ENCODE measurements at places on chromosomes 2 and 18.

- DNase-seq: no peak
Measured at GRCh38 chr2:36405183-36405582, 49.6 kb downstream of the CRIM1 start.

DNA sequence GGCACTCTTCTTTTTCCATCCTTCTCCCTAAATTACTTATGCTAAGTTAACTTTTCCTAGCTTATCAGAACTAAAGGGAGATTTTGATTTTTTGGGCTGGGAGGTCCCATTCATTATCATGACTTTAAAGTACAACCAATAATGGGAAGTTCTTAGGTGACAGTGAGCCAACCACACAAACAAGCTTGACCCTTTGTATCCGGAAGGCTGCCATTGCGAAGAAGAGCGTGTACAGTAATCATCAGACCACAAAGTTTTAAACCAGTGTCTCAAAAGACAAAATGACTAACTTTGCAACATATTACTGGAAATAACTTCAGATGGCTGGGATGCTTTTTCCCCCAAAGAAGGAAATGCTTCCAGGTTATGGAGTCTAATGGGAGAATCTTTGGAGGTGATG, 298.1 kb downstream of the TGIF1 start:
- DNase-seq: no peak

- peak; percentile 12 for DNase-seq
Measured at GRCh38 chr2:241776336-241777169, at the start of gene GAL3ST2. TSS of gene GAL3ST2 (plus strand) at chr2:241776822. CDS start at chr2:241776956, 134 bp downstream.

GRCh38 chr2:180571559-180571958, 408.8 kb upstream of the UBE2E3 start:
- DNase-seq: no peak

DNA sequence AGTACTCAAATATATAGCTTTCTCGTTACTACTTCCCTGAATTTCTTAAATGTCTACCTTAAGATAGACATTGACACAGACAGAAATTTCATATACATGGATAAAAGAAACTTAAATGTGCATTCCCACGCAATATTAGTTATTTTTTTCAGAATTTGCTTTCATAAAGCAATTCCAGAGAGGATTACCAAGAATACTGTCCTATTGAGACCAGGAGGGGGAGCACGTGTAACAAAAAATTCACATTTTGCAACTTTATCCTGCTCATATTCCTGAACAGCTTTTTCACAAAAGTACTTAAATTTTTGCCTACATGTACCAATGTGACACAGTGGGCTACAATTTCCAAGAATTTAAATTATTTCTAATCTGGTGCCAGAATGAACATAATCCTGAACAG, 30.7 kb upstream of the ERCC3 start:
- no peak for DNase-seq

GRCh38 chr18:26417190-26417589, 131.2 kb downstream of the KCTD1 start:
- DNase-seq: no peak

- DNase-seq: no peak
Measured at GRCh38 chr2:136777391-136777790, 12.0 kb downstream of the THSD7B start.

GRCh38 chr2:112048887-112049286, 6.2 kb upstream of the TMEM87B start:
- no peak for DNase-seq

- DNase-seq: no peak
Measured at GRCh38 chr18:6607343-6607742, 122.2 kb upstream of the ARHGAP28 start.

- DNase-seq: no peak
Measured at GRCh38 chr2:68834737-68835376, 36.3 kb downstream of the BMP10 start.

- DNase-seq: no peak
Measured at GRCh38 chr2:199778655-199779054, 72.3 kb downstream of the FTCDNL1 start.

GRCh38 chr2:209463226-209463625, 39.4 kb downstream of the MAP2 start:
- DNase-seq: no peak

- DNase-seq: no peak
Measured at GRCh38 chr2:231682603-231683291, 25.6 kb upstream of the PTMA start.

DNA sequence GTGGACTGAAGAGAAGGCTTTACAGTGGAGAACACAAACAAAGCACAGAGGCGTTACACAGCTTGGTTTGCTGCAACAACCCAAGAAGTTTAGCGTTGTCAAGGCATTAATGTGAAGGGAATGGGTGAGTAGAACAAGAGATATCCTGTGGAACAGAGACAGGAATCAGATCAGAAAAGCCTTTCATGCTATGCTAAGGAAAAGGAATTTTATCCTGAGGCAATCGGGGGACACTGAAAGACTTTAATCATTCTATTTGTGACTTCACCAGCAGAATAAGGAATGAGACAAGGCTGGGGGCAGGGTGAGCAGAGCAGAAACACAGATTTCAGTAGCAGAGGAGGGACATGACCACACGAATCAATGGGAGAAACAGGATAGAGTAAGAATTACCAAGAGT, 600.7 kb downstream of the IRS1 start:
- no peak for DNase-seq

DNA sequence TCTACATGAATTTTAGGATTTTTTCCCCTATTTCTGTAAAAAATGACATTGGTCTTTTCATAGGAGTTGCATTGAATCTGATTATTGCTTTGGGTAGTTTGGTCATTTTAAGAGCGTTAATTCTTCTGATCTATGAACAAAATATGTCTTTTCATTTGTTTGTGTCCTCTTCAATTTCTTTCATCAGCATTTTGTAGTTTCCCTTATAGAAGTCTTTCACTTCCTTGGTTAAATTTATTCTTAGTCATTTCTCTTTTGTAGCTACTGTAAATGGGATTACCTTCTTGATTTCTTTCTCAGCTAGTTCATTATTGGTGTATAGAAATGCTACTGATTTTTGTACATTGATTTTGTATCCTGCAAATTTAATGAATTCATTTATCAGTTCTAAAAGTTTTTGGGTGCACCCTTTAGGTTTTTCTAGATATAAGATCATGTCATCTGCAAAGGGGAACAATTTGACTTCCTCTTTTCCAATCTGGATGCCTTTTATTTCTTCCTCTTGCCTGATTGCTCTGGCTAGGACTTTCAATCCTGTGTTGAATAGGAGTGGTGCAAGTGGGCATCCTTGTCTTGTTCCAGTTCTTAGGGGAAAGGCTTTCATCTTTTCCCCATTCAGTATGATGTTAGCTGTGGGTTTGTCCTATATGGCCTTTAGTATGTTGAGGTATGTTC, 36.6 kb upstream of the AAK1 start:
- DNase-seq: no peak

DNA sequence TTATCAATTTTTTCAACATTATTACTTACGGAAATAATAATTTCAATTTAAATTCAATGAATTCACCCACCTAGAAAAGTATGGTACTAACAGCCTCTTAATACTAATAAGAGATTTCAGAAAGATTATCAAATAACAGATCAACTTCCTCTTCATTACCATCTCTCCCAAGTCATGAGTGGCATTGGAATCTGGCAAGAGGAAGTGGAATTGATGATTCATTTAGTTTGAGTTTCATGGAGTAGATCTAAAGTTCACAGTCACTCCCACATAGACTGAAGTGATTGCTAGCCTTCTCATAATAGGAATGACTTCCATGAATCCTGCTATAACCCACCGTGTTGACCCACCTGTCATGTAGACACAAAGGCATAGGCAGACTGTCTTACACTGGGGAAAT, 77.7 kb upstream of the WDR75 start:
- DNase-seq: no peak

GRCh38 chr2:56040834-56041233, 117.3 kb upstream of the EFEMP1 start:
- no peak for DNase-seq

DNA sequence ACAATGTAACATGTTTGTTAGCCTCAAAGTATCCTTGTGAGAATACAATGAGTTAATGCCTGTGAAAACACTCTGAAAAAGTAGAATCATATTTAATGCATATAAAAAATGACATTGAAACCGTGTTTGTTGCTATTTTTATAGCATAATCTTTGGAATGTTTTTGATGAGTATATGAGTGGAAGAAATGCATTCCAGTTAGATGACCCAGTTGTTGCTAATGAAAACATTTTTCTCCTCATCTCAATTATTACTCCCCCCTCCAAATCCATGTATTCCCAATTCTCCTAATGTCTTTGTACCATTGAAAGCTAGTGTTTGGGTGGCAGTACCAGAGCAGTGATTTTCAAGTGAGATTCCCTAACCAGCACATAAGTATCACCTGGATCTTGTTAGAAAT, 67.1 kb upstream of the DSEL start:
- no peak for DNase-seq

- DNase-seq: no peak
Measured at GRCh38 chr18:29154758-29155725, 978.1 kb upstream of the CDH2 start.

GRCh38 chr2:190186238-190186637, 123.7 kb upstream of the MSTN start:
- no peak for DNase-seq

GRCh38 chr2:198375083-198375410, 570.7 kb downstream of the PLCL1 start:
- DNase-seq: peak; percentile 40

GRCh38 chr2:182064019-182064778, 78.5 kb downstream of the PPP1R1C start:
- peak; percentile 74 for DNase-seq

- no peak for DNase-seq
Measured at GRCh38 chr18:27202741-27203140, 17.6 kb upstream of the CHST9 start.

DNA sequence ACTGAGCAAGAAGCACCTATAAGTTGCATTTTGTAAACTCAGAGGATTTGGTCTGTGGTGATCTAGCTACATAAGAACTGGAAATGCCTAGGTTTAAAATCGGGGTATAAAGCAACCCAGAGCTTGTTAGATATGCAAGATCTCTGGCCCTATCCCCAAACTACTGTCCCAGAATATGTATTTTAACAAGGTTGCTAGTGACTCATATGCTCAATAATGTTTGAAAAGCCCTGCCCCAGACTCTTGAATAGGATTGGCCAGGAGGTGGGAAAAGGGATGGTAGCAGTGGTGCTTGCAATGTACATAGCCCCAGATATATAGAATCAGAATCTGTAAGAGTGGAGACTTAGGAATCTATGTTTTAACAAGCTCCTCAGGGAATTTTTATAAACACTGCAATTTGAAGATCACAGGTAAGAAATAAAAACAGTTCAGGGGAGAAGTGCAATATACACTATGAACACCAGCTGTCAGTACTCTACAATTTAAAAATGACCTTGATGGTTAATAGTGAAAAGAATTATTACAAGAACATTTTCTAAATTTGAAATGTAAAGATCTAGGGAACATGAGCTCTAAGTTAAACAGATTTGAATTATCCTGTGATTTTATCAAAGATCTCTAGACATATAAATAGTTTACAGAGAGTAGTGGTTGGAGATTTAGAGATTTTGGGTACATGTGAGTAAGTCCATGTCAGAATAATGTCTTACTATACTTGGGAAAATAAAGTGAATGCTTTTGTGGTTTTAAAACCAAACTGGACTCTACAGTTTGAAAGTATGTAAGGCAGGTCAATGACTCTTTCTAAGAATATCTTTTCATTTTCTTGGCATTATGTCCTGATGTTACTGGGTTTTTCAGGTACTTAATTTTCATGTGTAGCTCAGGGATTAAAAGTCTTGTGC, 7.7 kb upstream of the MMADHC start:
- DNase-seq: no peak

DNA sequence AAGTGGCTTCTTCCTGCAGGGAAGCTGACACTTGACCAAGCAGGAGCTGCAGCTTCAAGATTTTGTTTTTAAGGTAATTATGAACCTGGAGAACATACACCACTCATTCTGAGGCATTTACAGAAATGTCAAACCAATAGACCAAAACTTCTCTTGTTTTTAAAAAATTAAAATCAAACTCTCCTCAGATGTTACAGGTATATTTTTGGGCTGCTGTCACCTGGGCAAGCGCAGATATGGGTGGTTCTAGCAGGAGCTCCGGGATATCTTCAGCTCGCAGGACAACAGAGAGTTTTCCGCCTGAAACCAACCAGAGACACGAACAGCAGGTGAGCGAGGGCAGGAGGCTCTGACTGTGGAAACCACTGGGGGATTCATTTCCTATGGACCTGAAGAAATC, 4.1 kb downstream of the LCT start:
- DNase-seq: no peak

DNA sequence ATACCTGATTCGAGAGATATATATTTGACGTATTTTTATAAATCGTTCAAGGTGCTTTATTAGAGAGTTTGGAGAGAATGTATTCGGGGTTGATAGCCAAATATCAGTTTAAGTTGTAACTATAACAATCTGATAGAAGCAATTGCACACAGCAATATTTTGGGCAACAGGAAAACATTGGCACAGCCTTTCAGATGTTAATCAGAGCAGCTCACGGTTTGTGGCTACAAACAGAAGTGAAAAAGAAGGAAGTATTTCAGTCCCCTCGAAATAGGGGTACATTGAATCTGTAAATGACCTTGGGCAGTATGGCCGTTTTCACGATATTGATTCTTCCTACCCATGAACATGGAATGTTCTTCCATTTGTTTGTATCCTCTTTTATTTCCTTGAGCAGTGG, 20.6 kb downstream of the SERPINB10 start:
- no peak for DNase-seq

GRCh38 chr18:72819050-72819449, 48.7 kb downstream of the NETO1 start:
- DNase-seq: no peak

DNA sequence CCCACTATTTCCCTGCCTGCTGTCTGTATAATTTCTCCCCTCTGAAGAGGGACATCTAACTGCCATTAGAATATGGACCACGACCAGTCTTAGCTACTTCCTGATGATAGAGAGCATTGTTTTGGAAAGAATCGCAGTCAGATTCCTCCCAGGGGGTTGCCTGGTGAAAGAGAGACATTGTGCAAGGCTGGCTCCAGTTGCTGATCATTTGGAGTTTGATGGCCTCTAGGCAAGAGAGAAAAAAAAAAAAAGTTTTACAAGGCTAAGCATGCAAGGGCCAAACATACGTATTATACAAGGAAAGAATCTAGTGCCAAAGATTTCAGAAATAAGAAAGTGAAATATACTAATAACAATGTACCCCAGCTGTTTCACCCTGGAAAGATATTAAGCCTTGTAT, 182.2 kb downstream of the CMPK2 start:
- DNase-seq: no peak

GRCh38 chr18:13139885-13140450, 78.6 kb upstream of the LDLRAD4 start:
- peak; percentile 28 for DNase-seq

GRCh38 chr2:79627237-79627636, 114.4 kb downstream of the CTNNA2 start:
- no peak for DNase-seq

DNA sequence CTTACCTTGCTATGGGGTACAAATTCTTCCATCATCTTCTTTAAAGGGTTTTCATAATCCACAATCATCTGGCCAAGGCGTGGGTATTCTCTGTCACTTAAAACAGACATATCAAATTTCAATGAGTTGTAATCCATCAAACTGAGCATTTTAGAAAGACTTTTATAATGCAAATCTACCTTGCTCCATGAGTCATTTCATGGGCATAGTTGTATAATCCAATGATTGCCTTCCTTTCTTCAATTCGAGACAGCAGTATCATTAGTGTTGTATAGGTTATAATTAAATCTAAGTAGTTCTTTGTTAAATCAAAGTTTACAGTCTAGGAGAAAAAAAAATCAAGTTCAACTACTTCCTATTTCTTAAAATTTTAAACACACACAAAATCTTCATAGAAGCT, 36.3 kb downstream of the NCKAP1 start:
- DNase-seq: no peak
